ENCODE measurements at places on chromosomes 1 and 21. TPM values are rescaled to one million over a fixed set of nuclear protein-coding genes. Genes with fewer than 3 reads are reported as not detected.
A peak's percentile ranks its signal among the peaks of the same experiment; 100 is the strongest.

The GRIK1 gene
- not detected for total RNA-seq

The CD1B gene
- not detected for total RNA-seq

The C1orf53 gene
- 12.8 TPM for total RNA-seq

The DYRK3 gene
- total RNA-seq = 0.36 TPM

The NDUFS2 gene
- 90.6 TPM for total RNA-seq

The MATN1 gene
- not detected for total RNA-seq

GRCh38 chr1:24491577-24492360, 10.9 kb upstream of the RCAN3 start:
- no peak for DNase-seq

DNA sequence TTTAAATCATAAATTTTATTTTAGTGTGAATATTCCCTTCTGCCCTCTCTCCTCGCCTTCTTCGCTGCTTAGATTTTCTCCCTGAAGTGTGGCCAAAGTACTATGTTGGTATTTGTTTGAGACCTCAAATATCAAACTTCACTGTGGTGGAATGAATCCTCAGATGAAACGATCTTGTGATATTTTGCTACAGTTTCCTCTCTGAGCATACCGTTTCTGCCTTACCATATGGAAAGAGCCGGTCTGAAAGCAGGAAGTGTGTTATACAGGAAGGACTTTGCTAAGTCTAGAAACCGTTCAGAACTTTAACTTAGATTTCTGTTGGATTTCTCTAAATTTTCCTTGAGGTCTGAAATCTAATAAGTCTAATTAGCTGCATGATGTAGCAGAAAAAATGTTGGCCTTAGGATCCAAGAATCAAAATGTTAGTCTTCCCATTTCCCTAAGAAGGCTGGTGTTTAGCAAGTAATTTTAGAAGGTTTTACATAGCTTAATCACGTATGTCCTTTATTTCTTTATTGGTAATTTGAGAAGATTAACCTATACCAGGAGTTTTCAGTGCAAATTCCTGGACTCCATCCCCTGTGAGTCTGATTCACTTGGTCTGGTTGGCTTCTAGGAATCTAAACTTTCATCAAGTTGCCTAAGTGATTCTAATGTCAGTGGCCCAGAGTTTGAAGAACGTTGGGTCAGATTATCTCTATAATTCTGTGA, 30.7 kb downstream of the SDCCAG8 start:
- no peak for DNase-seq

DNA sequence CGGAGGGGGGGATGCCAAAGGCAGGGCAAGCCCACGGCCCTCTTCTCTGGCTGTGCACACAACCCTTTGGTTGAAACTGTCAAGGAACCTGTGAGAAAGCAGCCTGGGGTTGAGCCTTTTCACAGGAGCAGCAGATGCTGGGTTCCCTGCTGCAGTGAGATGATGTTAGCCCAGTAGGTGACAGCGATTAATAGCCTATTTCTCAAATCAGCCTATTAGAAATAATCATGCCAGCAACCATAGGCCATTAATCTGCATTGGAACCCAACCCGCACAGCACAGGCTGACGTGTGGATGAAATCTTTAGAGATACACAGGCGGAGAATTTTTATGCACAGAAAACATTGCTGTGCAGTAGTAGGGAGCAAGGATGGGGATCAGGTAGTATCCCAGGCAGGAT, 637.5 kb downstream of the AJAP1 start:
- no peak for DNase-seq

- DNase-seq = no peak
Measured at GRCh38 chr1:171418546-171418945, 66.8 kb upstream of the PRRC2C start.

- DNase-seq = no peak
Measured at GRCh38 chr1:89839516-89839915, 18.7 kb downstream of the LRRC8D start.

DNA sequence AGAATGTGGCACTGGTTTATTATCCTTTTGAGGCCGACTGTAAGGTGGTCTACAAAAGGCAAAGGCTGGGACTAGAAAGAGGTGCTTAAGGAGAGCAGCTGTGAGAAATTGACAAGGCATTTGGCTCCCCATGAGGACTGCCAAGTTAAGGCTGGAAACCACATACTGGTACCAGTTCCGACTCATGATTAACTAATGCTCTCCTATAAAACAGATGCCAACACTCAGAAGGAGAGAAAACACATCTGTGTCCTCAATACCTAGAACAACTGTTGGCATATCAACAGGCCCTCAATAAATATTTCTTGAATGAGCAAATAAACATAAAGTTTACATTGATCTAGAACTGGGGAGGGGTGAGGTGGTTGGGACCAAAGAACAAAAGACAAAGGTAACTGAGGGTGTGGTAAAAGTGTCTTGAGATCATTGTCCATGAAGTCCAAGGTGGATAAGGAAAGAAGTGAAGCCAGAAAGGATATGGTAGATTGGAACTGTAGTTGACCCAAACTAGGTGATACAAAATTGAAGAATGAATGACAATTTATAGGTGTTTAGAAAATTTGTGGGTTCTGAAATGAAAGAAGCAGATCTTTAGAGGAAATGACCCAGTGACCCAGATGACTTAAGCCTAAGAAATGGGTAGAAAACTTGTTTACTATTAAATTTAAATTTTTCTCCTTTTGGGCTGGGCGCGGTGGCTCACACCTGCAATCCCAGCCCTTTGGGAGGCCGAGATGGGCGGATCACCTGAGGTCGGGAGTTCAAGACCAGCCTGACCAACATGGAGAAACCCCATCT, 16.9 kb upstream of the MCL1 start:
- DNase-seq = no peak

- no peak for DNase-seq
Measured at GRCh38 chr1:40892354-40892753, 30.2 kb upstream of the CITED4 start.

DNA sequence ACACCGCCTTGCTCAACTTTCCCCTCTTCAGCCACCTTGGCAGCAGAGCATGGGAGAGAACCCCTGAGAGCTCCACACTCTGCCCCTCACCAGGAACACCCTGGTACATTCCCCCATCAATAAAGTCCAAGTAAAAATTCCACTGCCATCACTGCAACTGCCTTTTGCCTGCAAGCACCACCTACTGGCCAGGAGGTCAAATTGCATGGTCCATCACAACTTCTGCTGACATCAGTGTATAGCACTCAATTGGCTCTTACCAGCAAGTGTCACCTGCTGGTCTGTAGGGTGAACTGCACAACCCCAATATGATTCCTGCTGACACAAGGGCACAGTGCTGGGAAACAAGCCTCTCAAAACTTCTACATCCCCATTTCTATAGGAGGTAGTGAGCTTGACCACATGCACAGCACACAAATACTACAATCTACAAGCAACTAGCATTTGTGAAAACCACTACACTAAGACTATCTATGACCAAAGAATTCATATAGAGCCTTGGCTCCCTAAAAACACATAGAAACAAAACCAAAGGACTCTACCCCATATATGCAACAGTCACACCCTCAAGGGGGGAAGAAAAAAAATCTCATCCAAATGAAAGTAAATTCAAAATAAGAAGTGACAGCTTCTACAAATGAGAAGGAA, 69.2 kb downstream of the FASLG start:
- peak; percentile 60 for DNase-seq

DNA sequence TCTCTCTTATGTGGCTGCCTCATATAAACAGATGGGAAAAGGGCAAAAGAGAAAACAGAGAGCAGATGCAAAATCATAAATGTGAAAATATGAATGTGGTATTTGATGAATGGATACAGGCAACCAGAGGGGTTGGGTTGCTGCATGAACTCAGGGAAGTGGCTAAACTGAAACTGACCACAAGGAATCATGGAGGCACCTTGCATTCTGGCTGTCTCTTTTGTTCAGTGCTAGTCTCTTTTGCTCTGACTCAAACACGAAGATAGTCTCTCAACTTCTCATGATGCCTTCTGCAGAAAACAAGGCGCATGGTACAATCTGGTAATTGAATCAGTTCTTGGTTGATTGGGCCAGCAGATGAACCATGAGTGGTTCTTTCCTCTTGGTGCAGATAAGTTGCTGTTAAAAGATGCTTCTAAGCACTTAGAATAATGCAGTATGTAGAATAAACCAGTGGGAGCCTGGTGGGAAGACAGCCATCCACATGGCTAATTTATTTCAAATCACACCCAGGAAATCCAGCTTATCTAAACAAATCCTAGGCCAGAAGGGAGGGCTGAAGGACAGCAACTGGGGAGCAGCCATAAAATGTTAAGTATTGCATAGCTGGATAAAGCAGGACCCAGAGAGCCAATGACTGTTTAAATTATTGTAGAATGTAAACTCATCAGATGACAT, 64.2 kb downstream of the HLX start:
- no peak for DNase-seq

DNA sequence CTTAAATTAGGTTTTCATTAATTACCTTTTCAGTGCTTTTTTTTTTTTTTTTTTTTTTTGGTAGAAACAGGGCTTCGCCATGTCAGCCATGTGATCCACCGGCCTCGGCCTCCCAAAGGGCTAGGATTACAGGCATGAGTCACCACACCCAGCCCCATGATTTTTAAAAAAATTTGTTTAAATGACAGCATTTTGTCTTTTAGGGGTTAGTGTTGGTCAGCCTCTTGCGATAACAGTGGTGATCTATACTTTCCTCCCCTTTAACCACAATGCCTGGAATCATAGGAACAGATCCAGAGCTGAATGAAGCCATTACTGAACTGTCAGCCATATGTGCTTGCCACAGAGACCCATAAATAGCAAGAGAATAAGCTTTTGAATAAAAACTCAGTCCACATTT, 73.9 kb downstream of the CACHD1 start:
- no peak for DNase-seq

GRCh38 chr1:84010136-84010535, 11.2 kb upstream of the TTLL7 start:
- no peak for DNase-seq

DNA sequence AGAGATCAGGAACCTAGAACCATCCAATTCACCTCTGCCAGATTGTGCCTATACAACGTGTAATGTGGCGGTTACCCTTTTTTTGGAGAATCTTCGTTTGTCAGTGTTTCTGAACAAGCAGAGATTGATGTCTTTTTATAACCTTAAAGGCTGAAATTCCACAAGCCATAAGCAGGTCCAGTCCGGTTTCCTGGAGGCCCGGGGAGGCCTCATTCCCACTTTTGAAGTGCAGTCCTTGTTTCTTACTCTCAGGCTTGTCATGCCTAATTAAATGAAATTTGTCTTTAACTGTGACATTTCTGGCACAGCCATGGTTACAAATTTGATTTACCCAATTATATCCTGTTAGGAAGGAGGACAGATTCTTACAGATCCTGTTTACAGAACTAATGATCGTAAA, 27.8 kb downstream of the ZNF362 start:
- DNase-seq = no peak

GRCh38 chr1:162327144-162327787, 49.4 kb downstream of the SPATA46 start:
- no peak for DNase-seq

DNA sequence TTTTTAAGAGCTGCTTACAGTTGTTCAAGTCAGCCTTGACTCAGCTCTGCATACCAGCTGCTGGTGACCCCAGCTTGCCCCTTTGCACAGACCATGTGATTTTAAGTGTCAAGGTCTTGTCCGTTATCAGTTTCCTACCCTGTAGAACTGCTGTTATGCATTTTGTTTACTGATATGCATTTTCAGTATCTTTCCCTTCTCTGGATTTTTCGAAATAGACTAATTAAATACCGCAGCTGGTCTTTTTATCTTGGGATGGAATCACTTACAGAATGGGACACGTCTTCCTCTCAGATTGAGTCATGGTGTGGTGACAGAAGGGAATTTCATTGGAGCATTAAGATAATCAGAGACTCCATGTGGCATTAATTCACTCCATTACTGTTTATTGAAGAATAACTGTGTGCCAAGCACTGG, 145.6 kb downstream of the FMN2 start:
- DNase-seq = no peak

- DNase-seq = no peak
Measured at GRCh38 chr1:54728027-54728426, 12.4 kb downstream of the TTC4 start.

GRCh38 chr1:167973832-167974231, 37.0 kb upstream of the MPC2 start:
- no peak for DNase-seq

DNA sequence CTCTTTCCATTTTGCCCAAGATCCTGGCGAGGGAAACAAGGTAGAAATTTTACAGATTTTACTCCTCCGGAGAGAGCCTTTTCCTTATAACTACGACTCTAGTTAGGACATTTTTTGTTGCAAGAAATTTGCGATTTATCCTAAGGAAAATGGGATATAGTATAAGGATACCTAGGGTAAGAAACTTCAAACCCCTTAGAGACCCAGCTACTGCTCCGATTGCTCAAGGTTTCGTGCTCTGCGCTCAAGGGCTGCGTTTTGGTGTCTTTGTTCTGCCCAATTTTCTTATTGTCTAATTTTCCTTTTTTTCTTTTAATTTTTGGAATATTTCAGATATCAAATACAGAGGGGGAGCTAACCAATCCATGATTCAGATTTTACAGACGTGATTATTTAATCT, 1.5 kb downstream of the TTC3 start:
- no peak for DNase-seq

GRCh38 chr1:23996700-23997229, 16.6 kb upstream of the SRSF10 start:
- no peak for DNase-seq

- DNase-seq = peak; percentile 68
Measured at GRCh38 chr1:174769961-174770549, 229.7 kb upstream of the CACYBP start.

- DNase-seq = no peak
Measured at GRCh38 chr1:20339811-20340457, 49.3 kb downstream of the VWA5B1 start.

- peak; percentile 94 for DNase-seq
Measured at GRCh38 chr1:156060937-156061636, at the start of gene RAB25. TSS of gene RAB25 (plus strand) at chr1:156061160. CDS start at chr1:156061401, 241 bp downstream.

DNA sequence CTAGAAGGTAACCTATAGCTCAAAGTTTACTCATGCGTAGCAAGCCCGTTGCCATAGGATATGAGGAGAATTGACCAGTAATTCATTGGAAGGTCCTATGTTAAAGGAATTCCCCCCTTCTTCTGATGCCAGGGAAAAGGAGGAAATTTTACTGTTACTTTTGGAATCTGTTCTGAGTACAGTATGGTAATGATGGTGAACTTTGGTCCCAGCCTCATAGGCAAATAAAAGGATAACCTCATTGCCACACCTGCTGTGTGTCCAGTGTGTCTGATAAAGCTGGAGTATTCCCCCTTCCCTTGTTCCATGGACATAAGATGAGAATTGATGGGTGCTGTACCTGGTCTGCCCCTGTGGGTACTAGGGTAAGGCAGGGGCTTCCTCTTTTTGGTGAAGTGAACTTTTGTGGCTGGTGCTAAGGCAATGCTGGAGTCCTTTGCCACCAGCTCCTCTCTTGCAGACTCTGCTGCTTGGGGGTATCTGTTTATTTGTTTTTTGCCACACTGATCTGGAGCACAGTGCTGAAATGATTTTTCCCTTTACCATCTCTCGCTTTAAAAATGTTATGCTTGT, 22.2 kb downstream of the MPZ start:
- no peak for DNase-seq

GRCh38 chr21:42218836-42219605, at the start of gene ABCG1:
TSS of gene ABCG1 (plus strand) at chr21:42219140. CDS start at chr21:42219263, 123 bp downstream.
- DNase-seq = peak; percentile 42

All from HT-29 (cell line).